Activated CD4-positive, alpha-beta T cell treated with anti-CD3 and anti-CD28 coated beads, Interleukin-2, amount 10 ng/mL, durations not matched to agents 24 days and 14 days (primary cell): ENCODE measurements at places on chromosomes 2 and 18.

- DNase-seq = no peak
Observed at GRCh38 chr2:213247566-213247965, 36.7 kb upstream of the SPAG16 start.

GRCh38 chr18:53911200-53911599, 313.3 kb downstream of the MBD2 start:
- DNase-seq = no peak

- DNase-seq = peak; percentile 82
Observed at GRCh38 chr2:229852565-229852964, 69.2 kb downstream of the TRIP12 start.

- no peak for DNase-seq
Observed at GRCh38 chr2:41711736-41712135, 336.1 kb upstream of the PKDCC start.

- peak; percentile 8 for DNase-seq
Observed at GRCh38 chr2:224816816-224817215, 100.7 kb upstream of the CCDC195 start.

- DNase-seq = no peak
Observed at GRCh38 chr2:226977775-226978190, 141.9 kb downstream of the RHBDD1 start.

- DNase-seq = no peak
Observed at GRCh38 chr18:33291539-33291938, 149.0 kb downstream of the CCDC178 start.

- DNase-seq = no peak
Observed at GRCh38 chr2:171217330-171217729, 56.6 kb upstream of the TLK1 start.

DNA sequence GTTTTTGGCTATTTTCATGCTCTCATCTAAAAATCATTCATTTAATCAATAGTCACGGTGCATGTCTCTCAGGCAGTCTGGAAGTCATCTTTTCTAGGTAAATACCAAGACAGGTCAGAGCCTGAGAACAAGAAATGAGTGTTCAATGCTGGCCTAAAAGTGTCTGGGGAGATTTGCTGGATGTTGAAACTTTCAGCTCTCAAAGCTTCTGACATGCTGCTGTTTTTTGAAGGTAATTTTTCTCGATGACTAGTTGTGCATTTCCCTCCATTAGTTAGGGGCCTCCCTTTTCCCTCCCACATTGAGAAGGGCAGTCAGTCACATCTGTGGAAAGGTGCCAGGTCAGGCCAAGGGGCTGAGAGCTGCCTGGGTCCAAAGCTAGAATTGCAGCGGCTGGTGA, 115.6 kb downstream of the LPIN1 start:
- DNase-seq = no peak
